Gastrocnemius medialis (tissue), 4 donors: ENCODE measurements at places on chromosomes 4 and X.

DNA sequence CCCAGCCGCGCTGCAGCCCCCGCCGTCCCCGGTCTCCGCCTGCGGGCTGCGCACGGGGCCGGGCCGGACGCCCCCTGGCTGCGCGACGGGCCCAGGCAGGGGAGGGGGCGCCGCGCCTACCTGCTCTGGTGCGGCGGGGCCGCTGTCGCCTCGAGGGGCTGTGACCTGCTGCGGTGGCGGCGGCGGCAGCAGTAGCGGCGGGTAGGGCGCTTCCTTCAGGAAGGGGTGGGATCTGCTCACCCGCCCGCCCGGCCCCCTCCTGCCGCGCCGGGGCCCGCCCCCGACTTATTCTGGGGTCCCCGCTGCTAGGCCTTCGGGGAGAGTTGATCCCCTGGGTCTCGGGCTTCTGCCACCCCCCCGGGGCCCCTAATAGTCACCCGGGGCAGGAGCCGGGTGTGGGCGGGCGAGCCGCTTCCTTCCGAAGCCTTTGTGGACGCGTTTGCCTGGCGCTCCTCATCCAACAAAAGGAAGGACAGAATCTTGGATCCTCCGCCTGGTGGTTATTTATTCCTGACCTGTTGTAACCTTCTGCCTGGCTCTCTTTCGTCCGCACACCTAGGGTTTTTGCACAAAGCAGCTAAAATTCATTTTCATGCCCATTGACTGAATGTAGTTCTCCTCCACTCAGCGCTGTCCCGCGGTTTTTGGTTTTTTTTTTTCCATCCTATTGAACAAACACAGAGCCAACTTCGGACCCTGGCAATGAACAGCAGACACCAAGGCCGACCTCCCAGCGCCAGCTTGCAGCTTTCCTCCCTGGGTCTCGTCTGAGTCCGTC lies at the start of gene TMEM150C:
TMEM150C (minus strand) TSS at position 203 of the 778 bp plus-strand sequence. CDS start 57,331 bp downstream, outside the sequence.
- peak within 1 kb of the TSS; percentile 76 for H3K4me3 ChIP-seq
- peak within 1 kb of the TSS; percentile 61 for H3K27ac ChIP-seq
- H3K4me1 ChIP-seq, result peaks cover 9% of the 10 kb centered on the region
- DNase-seq, result no peak

DNA sequence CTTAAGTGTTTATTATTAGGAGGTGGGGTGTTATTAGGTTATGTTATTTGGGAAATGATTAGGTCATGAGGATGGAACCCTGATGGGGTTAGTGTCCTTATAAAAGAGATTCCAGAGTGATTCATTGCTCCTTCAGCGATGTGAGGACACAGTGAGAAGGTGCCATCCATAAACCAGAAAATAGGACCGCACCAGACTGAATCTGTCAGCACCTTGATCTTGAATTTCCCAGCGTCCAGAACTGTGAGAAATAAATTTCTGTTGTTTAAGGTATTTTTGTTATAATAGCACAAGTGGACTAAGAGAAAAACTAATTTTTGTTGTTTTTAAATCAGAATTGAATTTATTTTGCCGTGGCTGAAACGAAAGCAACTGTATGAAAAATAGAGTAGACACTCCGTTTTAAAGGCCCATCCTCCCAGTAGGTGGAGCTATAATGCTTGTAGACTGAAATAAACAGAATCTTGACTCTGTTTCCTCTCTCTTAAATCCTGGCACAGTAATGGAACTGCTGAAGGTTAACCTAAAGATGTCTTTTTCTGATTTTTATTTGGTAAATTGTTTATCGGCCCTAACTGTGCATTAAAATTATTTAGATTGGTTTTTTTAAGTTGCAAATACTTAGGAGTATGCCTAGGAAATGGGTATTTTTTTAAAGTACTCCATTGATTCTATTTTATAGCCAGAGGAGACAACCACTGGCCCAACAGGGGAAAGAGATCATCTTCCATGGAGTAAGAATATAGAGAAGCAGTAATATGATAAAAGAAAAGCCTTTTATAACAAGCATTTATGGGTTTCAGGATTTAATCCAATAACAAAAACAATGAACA lies 133.2 kb upstream of the ADAMTS3 start:
- no peaks in the 10 kb centered on the region for H3K36me3 ChIP-seq
- no peak overlapping the region for H3K27ac ChIP-seq
- H3K27me3 ChIP-seq, result no peaks in the 10 kb centered on the region
- no peaks in the 10 kb centered on the region for H3K4me1 ChIP-seq
- DNase-seq, result no peak

DNA sequence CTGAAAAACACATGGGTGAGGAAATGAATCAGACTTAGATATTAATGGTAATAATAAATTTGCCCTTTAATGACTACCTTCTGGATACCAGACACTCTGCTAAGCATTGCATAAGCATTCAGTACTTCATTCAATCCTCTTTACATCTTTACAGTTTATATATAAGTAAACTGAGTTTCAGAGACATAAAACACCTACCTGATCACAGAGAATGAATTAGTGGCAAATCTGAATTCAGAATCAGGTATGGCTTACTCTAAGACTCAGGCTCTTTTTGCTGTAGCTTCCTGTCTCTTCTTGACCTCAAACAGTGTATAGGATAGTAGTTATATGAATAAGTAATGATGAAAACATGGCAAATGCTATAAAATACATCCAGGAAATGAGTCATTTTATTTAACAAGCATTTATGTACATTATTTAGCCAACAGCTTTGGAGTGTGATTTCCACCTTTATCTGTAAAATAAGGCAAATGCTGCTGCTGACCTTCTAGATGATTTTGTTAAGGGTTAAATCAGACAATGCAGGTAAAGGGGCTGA lies 83.9 kb downstream of the VEGFC start:
- DNase-seq, result no peak
- no peaks in the 10 kb centered on the region for H3K27me3 ChIP-seq
- H3K27ac ChIP-seq, result no peak overlapping the region
- no peak overlapping the region for H3K4me3 ChIP-seq
- H3K4me1 ChIP-seq, result no peaks in the 10 kb centered on the region
- no peaks in the 10 kb centered on the region for H3K36me3 ChIP-seq

DNA sequence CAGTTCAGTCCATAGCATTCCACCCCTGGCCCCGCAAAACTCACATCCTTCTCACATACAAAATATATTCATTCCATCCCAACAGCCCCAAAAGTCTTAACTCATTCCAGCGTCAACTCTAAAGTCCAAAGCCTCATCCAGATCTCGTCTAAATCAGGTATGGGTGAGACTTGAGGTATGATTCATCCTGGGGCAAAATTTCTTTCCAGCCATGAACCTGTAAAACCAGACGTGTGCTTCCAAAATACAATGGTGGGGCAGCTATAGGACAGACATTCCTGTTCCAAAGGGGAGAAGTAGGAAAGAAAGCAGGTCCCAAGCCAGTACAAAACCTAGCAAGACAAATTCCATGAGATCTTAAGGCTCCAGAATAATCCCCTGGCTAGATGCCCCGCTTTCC lies 76.9 kb downstream of the CLDN34 start:
- peaks cover 22% of the 10 kb centered on the region for H3K4me1 ChIP-seq
- no peak overlapping the region for H3K27ac ChIP-seq
- no peak overlapping the region for H3K4me3 ChIP-seq
- H3K27me3 ChIP-seq, result no peaks in the 10 kb centered on the region
- DNase-seq, result no peak

- H3K4me3 ChIP-seq, result no peak overlapping the region
- H3K36me3 ChIP-seq, result no peaks in the 10 kb centered on the region
- peaks cover 49% of the 10 kb centered on the region for H3K4me1 ChIP-seq
- H3K27me3 ChIP-seq, result no peaks in the 10 kb centered on the region
- H3K27ac ChIP-seq, result peak overlapping the region; percentile 70
Observed at GRCh38 chrX:154735695-154736393, 15.0 kb downstream of the GAB3 start.

DNA sequence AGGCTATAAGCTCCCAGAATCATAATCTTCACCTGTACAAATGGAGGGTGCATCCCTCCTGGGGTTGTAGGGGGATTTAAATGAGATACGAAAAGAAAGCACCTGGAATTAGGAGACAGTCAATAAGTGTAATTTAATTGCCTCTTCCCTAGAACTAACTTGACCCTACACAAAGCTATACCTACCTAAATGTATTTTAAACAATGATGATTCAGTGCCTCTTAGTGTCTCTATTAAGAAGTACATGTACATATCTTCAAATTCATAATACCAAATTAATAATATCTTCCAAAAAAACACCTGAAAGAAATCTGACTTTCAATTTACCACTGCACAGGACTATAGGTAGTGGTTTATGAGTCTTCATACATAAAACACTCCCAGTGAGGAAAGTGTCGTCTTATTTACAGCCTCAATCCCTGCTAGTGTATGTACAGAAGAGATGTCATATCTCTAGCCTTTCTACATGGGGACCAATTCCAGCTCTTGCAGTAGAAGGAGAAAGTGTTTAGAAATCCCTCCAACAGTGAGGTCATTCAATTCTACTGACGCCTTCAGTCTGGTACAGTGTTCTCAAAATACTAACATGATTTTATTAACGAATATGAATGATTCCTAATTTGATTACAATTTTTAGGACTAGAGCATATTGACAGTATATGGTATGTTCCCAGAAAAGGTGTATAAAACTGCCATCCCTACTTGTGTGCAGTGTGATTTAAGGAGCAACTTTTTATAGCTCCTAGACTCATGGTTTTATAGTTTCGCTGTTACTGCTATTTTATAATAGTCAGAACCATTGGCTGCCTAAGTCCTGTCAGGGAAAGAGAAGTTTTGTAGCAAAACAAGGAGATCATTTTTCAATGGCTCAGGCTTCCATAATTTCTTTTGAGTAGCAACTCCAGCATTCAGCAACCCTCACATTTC lies 282.7 kb downstream of the UNC5C start:
- no peaks in the 10 kb centered on the region for H3K4me1 ChIP-seq
- H3K27ac ChIP-seq, result no peak overlapping the region
- no peaks in the 10 kb centered on the region for H3K36me3 ChIP-seq
- no peak overlapping the region for H3K4me3 ChIP-seq

DNA sequence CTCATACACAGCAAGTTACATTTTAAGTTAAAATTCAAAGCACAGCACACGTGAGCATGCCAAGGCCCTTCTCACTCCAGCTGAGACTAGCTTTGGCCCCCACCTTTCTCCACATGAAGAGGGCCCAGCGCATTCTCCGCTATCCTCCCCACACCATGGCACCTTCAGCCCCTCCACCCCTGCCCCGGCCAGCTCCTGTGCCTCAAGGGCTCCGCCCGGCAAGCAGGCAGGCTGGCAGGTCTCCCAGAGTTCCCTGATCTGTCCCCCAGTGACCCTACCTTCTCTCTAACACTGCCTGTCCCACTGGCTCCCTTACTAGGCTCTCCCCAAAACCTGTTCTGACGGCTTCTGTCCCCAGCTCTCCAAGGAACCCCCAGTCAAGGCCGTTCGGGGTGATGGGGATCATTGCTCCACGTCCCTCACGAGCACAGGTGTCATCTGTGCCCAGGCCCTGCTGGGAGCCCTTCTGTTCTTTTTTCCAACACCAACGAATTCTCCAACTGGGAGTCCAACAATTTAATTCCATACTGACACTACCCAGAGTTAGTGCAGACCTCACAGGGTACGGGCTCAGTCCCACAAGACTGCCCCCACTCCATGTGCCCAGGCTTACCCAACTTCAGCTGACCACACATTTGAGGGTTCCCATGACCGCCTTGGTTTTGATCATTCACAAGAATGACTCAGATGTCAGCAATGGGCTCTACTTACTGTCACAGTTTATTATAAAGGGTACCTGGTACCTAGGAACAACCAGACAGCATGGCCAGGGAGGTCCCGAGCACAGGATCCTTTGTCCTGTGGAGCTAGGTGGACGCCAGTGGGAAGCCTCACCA lies 4.2 kb downstream of the LETM1 start:
- peaks cover 6% of the 10 kb centered on the region for H3K36me3 ChIP-seq
- H3K4me3 ChIP-seq, result no peak overlapping the region
- DNase-seq, result no peak
- H3K4me1 ChIP-seq, result peaks cover 22% of the 10 kb centered on the region
- no peaks in the 10 kb centered on the region for H3K27me3 ChIP-seq
- no peak overlapping the region for H3K27ac ChIP-seq

DNA sequence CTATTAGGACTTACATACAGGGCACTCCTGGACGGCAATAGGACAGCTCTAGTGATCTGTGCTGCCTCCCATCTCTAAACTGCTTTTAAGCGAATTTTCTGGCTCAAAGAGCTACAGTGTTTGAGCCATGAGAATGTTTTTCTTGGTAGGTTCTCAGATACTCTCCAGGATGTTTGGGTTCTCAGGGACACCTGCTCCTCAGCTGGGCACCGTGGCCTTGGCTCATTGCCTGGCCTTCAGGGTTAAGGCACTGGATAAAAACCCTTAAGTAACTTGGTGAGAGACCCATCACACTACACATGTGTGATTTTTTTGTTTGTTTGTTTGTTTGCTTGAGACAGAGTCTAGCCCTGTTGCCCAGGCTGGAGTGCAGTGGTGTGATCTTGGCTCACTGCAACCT lies 38.5 kb upstream of the HERC5 start:
- H3K4me1 ChIP-seq, result no peaks in the 10 kb centered on the region
- H3K36me3 ChIP-seq, result no peaks in the 10 kb centered on the region
- H3K4me3 ChIP-seq, result no peak overlapping the region
- H3K27ac ChIP-seq, result no peak overlapping the region

DNA sequence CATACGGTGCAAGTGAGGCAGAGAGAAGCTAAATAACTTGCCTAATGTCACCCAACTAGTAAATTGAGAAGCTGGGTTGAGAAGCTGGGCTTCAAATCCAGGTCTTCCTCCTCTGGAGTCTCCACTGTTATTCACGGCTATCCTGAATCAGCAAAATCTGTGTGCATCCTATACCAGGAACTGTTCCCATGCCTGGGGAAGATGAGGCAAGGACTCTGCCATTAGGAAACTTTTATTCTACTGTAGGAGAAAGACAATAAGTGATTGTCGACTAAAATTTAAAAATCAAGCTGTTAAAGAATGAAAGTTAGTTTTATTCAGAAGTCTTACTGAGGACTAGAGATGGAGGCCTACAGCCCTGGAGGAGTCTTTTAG lies 872 bp upstream of the TEC start:
- peaks cover 5% of the 10 kb centered on the region for H3K4me1 ChIP-seq
- H3K4me3 ChIP-seq, result peak overlapping the region; percentile 93
- no peaks in the 10 kb centered on the region for H3K27me3 ChIP-seq
- no peak for DNase-seq
- H3K36me3 ChIP-seq, result no peaks in the 10 kb centered on the region

- DNase-seq, result no peak
- H3K4me3 ChIP-seq, result no peak overlapping the region
- H3K4me1 ChIP-seq, result no peaks in the 10 kb centered on the region
- H3K36me3 ChIP-seq, result no peaks in the 10 kb centered on the region
- H3K27ac ChIP-seq, result no peak overlapping the region
- H3K27me3 ChIP-seq, result no peaks in the 10 kb centered on the region
Observed at GRCh38 chrX:19403696-19404095, 60.0 kb downstream of the PDHA1 start.

DNA sequence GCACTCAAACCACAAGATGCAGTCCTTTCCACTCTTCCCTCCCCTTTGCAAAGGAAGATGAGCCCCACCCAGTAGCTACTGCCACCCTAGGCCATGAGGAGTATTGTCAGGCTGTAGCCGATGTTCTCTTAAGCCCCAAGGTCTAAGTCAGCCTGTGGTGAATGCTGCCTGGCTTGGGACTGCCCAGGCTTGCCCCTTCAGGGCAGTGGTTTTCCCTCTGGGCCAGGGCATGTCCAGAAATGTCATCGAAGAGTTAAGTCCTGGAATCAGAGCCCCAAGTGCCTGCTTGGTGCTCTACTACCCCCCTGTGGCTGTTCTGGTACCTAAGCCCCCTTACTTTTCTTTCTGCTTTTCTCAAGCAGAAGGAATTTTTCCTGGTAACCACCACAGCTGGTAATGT lies 11.8 kb upstream of the PGK1 start:
- no peaks in the 10 kb centered on the region for H3K4me1 ChIP-seq
- H3K27me3 ChIP-seq, result no peaks in the 10 kb centered on the region
- no peak overlapping the region for H3K4me3 ChIP-seq
- H3K27ac ChIP-seq, result no peak overlapping the region
- H3K36me3 ChIP-seq, result no peaks in the 10 kb centered on the region

GRCh38 chr4:137599734-137600133 lies 67.4 kb upstream of the PCDH18 start:
- H3K27me3 ChIP-seq, result no peaks in the 10 kb centered on the region
- H3K27ac ChIP-seq, result no peak overlapping the region
- H3K4me1 ChIP-seq, result no peaks in the 10 kb centered on the region
- H3K4me3 ChIP-seq, result no peak overlapping the region
- DNase-seq, result no peak
- no peaks in the 10 kb centered on the region for H3K36me3 ChIP-seq
